Immature natural killer cell (primary cell): ENCODE measurements at places on chromosomes 6 and 20.

- DNase-seq = no peak
Observed at GRCh38 chr6:21742238-21742660, 148.7 kb downstream of the SOX4 start.

GRCh38 chr6:84770521-84770920 is 6.1 kb upstream of the TBX18 start:
- no peak for DNase-seq

DNA sequence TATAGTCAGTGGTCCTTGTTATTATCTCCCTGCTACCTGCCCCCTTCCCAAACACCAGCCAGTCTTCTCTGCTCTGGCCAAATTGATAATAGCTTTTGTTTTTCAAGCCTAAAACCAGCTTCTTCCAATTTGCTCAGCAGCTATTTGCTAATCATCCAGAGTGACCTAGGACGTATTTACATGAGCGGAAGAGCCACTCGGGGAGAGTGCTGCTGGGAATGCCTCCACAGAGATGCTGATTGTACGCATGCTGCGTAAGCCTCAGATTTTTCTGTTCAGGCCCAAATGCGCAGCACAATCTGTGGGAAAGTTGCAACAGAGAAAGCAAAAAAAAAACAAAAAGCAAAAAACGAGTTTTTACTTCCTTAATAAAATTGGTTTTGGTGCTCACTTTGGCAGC is 24.4 kb upstream of the ID1 start:
- DNase-seq = no peak

DNA sequence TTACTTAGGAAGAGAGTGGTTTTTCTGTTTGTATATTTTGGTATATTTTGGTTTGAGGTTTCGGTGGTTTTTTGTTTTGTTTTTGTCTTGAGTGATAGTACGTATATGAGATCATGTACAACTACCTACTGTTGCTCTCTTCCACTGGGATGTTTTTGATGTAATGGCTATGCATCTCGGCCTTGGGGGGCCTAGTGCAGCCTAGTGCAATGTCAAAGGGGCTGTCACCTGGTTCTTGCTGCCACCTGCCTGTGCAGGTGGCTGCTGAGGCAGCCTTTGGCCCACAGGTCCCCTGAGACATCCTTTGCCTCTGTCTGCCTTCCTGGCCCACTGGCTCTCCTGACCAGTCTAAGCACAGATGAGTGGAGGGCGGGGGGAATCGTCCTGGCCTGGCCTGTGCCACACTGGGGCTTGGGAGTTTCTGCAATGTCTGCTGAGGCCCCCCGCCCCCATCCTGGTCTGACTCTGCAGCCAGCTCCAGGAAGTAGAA is 546.6 kb downstream of the CD83 start:
- DNase-seq = peak; percentile 23

- no peak for DNase-seq
Observed at GRCh38 chr6:127877231-127877630, 23.6 kb downstream of the THEMIS start.
